ENCODE measurements at places on chromosomes 4 and X. TPM values are rescaled to one million over a fixed set of nuclear protein-coding genes. Genes with fewer than 3 reads are reported as not detected.

Gene XPNPEP2
- total RNA-seq, result 9.6 TPM

Gene GPR50
- total RNA-seq, result not detected

Gene AKAP4
- not detected for total RNA-seq

Gene YY2
- 2.2 TPM for total RNA-seq

Gene SSX3
- total RNA-seq, result not detected

Gene RIPPLY1
- total RNA-seq, result not detected

Gene KLHL13
- total RNA-seq, result 2.5 TPM

Gene FAM114A1
- 81.3 TPM for total RNA-seq

Gene GLRB
- total RNA-seq, result 3.3 TPM

Gene MTMR8
- 2.5 TPM for total RNA-seq
